Fibroblast of the conjunctiva (primary cell): ENCODE measurements at places on chromosomes 4 and X.

- no peak for DNase-seq
Observed at GRCh38 chrX:44435047-44435446, 91.6 kb upstream of the EFHC2 start.

DNA sequence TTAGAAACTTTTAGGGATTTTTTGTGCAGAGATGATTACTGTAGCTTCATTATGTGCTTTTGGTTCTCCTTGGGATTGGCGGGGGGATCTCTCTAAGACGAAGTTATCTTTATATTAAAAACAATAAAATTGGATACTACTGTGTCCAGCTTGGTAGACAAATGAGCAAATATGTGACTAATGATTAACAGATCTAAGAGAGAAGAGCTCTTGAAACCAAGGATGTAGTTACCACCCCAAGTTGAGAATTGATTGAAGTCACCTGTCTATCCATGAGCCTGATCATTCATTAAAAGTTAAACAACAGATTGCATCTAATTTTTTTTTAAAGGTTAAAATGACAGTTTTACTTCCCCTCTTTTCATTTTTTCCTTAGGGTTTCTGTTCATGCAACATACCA is 8.7 kb downstream of the PAICS start:
- DNase-seq, result no peak

- DNase-seq, result no peak
Observed at GRCh38 chr4:42235304-42236021, 83.0 kb upstream of the BEND4 start.

- no peak for DNase-seq
Observed at GRCh38 chr4:5965225-5965624, 53.0 kb downstream of the C4orf50 start.

DNA sequence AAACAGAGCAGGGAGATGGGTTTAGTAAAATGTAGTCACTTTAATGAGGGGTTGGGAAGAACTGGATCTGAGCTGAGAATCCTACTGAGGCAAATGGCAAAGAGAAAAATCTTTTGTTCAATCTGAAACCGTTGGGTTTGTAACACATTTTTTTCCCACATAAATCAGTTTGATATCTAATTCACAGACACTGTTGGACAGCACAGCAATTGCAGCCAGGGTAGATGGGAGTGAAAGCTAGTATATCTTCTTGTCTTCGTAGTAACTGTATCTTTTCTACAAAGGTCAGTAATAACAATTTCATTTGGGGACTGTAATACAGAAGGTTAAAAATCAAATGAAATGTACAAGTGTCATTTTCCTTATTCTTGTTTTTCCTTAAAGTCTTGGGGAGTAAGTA is 649.5 kb upstream of the ATOH1 start:
- DNase-seq, result no peak
